ENCODE measurements at places on chromosomes 6 and 20. TPM values are rescaled to one million over a fixed set of nuclear protein-coding genes. Genes with fewer than 3 reads are reported as not detected.

Gene C6orf15
- not detected for polyA plus RNA-seq

- no peaks in the 10 kb centered on the region for H3K36me3 ChIP-seq
- no peak overlapping the region for H3K4me3 ChIP-seq
- H3K27ac ChIP-seq = no peak overlapping the region
- no peaks in the 10 kb centered on the region for H3K4me1 ChIP-seq
- H3K27me3 ChIP-seq = no peaks in the 10 kb centered on the region
These were observed 67.8 kb upstream of the FAM83B start for GRCh38 chr6:54778731-54779130.

Gene RTF2
- polyA plus RNA-seq = 84.7 TPM

DNA sequence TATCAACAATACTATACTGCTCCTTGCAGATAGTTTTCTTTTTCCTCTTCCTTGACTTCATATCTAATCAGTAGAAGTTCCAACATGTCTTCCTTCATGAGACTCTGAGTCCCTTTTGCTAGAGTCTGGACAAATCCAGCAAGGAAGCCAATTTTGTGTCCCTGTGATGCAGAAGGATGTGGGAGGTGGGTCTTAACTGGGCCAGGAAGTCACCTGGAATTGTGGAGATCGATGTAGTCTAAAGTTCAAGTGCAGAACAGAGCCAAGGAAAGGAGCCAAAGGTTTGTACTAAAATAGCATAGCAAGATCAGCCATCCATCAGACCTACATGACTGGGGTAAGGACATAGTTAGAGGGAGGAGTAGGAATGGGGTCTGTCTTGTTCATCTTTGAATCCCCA lies 37.6 kb downstream of the SPTLC3 start:
- H3K36me3 ChIP-seq = peaks cover 12% of the 10 kb centered on the region
- H3K27me3 ChIP-seq = no peaks in the 10 kb centered on the region
- H3K4me1 ChIP-seq = no peaks in the 10 kb centered on the region
- no peak overlapping the region for H3K27ac ChIP-seq

DNA sequence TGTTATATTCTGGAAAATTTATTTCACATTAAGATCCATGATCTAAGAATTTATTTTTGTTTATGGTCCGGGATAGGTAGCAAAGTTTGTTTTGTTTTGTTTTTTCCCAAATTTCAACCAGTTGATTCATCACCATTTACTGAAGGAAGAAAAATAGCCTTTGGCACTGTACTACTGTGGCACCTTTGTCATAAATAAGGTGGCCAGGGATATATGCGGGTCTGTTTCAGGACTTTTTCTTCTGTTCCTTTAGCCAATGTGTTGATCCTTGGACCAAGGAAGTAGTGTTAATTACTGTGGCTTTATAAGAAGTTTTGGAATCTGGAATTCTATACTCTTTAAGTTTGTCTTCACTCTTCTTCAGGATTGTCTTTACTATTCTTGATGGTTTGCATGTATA lies 171.7 kb downstream of the FAXC start:
- no peaks in the 10 kb centered on the region for H3K36me3 ChIP-seq
- H3K27me3 ChIP-seq = no peaks in the 10 kb centered on the region
- no peak overlapping the region for H3K4me3 ChIP-seq
- H3K4me1 ChIP-seq = no peaks in the 10 kb centered on the region
- no peak overlapping the region for H3K27ac ChIP-seq
- no peak for DNase-seq

DNA sequence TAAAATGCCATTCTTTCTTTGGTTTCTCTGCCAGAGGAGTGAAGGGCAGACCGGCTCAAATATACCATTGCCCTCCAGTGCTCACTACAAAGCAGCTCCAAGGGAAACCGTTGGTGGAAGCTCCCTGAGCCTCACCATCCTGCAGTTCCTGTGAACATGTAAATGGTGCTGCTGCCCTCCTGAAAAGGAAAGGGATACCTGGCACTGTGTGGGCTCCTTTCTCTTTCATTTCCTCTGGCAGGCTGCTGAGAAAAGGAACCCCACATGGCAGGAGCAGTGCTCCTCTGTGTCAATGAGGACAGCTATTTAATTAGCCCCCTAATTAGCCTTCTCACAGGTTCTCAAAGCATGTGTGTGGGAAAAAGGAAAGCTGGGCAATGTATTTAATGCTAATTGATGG lies 142.5 kb downstream of the KLHL32 start:
- no peaks in the 10 kb centered on the region for H3K4me1 ChIP-seq
- H3K4me3 ChIP-seq = no peak overlapping the region
- DNase-seq = no peak
- no peak overlapping the region for H3K27ac ChIP-seq
- H3K36me3 ChIP-seq = no peaks in the 10 kb centered on the region
- no peaks in the 10 kb centered on the region for H3K27me3 ChIP-seq

GRCh38 chr20:22353586-22353985 lies 230.8 kb downstream of the FOXA2 start:
- H3K4me3 ChIP-seq = no peak overlapping the region
- no peaks in the 10 kb centered on the region for H3K4me1 ChIP-seq
- peaks cover 17% of the 10 kb centered on the region for H3K27me3 ChIP-seq
- DNase-seq = no peak

DNA sequence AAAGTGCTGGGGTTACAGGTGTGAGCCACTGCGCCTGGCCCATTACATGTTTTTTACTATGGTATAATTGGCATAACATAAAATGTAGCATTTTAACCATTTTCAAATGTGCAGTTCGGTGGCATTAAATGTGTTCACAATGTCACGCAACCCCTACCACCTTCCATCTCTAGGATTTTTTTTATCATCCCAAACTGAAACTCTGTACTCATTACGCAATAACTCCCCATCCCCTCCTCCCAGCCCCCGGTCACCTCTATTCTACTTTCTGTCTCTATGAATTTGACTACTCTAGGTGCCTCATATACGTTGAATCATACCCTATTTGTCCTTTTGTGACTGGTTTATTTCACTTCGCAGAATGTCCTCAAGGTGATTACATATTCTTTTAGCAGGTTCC lies 233.1 kb upstream of the ARID1B start:
- no peak for DNase-seq
- no peaks in the 10 kb centered on the region for H3K4me1 ChIP-seq
- H3K4me3 ChIP-seq = no peak overlapping the region
- H3K27me3 ChIP-seq = peaks cover 3% of the 10 kb centered on the region

GRCh38 chr6:79438030-79438429 lies 99.2 kb downstream of the LCA5 start:
- no peaks in the 10 kb centered on the region for H3K36me3 ChIP-seq
- DNase-seq = peak; percentile 23
- no peak overlapping the region for H3K4me3 ChIP-seq
- H3K27me3 ChIP-seq = no peaks in the 10 kb centered on the region
- H3K4me1 ChIP-seq = peaks cover 26% of the 10 kb centered on the region
- no peak overlapping the region for H3K27ac ChIP-seq

Gene TMX4
- 22.9 TPM for polyA plus RNA-seq

Gene EPPIN
- not detected for polyA plus RNA-seq

DNA sequence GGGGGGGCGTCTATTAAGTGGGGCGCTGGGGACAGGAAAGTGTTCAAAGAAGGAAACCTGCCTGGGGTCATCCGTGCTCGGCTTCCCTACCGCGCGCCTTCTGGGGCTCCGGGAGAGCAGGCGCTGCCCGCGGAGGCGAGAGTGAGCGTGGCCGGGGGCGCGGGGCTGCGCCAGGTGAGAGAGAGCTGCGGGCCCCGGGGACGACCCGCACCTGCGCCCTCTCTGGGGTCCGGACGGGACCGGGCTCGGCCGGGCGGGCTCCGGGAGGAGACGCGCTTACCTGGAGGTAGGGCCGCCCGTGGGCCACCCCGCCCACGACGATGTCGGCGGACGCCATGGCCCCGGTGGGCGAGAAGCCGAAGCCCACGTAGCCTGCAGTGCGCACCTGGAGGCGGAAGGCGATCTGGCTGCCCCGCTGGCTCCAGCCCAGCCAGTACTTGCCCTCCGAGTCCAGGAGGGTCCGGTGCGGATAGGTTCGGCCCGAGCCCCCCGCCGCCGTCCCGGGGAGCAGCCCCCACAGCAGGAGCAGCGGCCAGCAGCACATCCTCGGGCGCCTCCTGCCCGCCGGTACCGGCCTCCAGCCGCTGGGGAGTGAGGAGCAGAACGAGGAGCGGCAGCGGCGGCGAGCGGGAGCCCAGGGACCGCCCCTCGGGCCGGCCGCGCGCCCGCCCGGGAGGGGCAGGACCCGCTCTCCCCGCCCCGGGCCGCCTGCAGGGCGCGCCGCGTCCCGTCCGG lies at the start of gene MOXD1:
TSS of gene MOXD1 (minus strand) at position 593 of the 735 bp plus-strand sequence. CDS start at position 544, 49 bp downstream.
- no peak within 1 kb of the TSS for H3K27ac ChIP-seq
- no peaks in the 10 kb centered on the region for H3K36me3 ChIP-seq
- H3K27me3 ChIP-seq = peaks cover 57% of the 10 kb centered on the region
- peak; percentile 57 for DNase-seq
- no peaks in the 10 kb centered on the region for H3K4me1 ChIP-seq
- H3K4me3 ChIP-seq = peak within 1 kb of the TSS; percentile 57

Gene DNAH8
- polyA plus RNA-seq = 0.01 TPM

Gene BAG2
- polyA plus RNA-seq = 4.3 TPM

DNA sequence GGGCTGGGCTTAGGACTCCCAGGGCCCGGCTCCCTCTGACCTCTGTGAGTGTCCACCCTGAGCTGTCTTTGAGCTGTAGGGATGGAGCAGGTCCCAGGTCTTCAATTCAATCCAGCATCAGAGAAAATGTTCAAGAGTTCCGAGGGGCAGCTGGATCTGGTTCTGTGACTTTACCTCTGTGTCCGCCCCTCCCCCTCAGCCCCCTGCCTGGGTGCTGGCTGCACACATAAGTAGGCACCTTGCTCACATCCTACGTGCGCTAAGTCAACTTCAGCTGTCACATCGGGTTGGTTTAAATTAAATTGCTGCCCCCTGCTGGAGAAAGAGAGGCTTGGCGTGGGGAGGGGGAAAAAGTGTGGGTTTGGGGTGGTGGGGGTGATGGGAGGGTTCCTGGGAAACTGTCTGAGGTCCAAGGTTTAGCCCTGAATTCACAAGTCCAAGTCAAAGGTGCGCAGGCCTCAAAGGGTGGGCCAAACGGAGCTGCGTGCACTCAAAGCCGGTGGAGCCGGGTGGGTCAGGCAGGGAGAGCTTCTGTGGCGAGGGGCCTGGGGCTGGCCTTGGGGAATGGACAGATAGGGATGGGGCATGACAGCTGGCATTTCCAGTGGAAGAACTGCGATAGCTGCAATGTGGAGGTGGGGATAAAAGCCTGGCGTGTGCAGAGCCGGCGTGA lies 3.0 kb downstream of the WFDC5 start:
- H3K27me3 ChIP-seq = peaks cover 12% of the 10 kb centered on the region
- no peak for DNase-seq
- H3K4me1 ChIP-seq = peaks cover 4% of the 10 kb centered on the region

Gene HLA-DMB
- polyA plus RNA-seq = 23.9 TPM

DNA sequence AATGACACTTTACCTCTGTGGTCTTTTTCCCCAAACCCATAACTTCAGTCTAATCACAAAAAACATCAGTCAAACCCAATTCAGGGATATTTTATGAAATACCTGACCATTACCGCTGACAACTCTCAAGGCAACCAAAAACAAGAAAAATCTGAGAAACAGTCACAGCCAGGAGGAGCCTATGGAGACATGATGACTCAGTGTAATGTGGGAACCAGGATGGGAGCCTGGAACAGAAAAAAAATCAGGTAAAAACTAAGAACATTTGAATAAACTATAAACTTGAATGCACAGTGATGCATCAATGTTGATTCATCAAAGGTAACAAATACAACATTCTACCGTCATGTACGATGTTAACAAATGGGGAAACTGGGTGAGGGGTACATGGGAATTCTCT lies 84.1 kb upstream of the TSHZ2 start:
- H3K36me3 ChIP-seq = no peaks in the 10 kb centered on the region
- no peak overlapping the region for H3K27ac ChIP-seq
- no peak overlapping the region for H3K4me3 ChIP-seq
- no peaks in the 10 kb centered on the region for H3K27me3 ChIP-seq
